Natural killer cell treated with Interleukin-12 subunit alpha and Interleukin-12 subunit beta and Interleukin-15 and Interleukin-18, amount 100 ng/mL, for 72 hours (primary cell): ENCODE measurements at places on chromosomes 13 and 19. TPM values are rescaled to one million over a fixed set of nuclear protein-coding genes. Genes with fewer than 3 reads are reported as not detected.

DNA sequence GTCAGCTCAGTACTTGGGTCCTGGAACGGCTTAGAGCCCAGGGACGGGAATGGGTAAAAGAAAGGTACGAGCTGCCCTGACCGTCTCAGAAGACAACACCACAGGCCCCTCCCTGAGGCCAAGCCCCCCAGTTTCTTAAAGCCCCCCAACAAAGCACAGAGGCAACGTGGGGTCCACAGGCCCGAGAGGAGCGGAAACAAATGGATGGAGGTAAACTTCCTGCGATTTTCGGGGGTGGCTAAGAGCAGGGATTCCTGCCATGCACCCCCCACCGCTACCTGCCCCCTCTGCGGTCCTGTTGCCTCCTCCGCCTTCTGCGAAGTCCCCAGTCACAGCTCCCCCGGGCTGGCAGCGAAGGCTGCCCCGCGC, 48.2 kb downstream of the PTPRS start:
- DNase-seq, result no peak

- no peak for DNase-seq
These were observed 26.5 kb downstream of the PDCD5 start for GRCh38 chr19:32607479-32607878.

DNA sequence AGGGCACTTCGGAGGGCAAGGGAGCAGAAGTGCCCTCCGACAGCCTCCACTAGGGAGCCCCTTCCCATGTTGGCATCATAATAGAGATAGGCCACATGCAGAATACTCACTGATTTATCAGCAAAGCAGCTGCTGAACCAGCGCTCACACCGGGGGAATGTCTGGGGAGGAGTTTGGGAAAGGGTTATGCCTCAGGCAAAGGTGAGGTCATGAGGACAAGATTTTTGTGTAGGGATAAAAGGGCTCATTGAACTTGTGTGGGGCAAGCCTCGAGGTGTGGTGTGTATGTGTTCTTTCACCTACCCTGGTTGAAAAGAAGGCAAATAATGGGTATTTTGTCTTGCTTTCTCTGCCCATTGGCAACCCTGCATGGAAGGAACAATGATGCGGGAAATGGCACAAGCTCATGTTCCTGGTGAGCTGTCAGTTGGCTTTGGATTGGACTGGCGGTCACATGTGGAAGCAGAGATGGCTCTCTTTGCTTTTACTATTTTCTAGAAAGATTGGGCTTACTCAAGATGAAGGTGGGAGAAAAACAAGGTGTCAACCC, 39.1 kb upstream of the SLC7A9 start:
- no peak for DNase-seq

- no peak for DNase-seq
These were observed 494 bp downstream of the NCLN start for GRCh38 chr19:3186160-3186688.

SWSAP1 gene
- total RNA-seq, result 1.6 TPM

LGALS7 gene
- total RNA-seq, result not detected
